ENCODE measurements at places on chromosomes 3 and 15. TPM values are rescaled to one million over a fixed set of nuclear protein-coding genes. Genes with fewer than 3 reads are reported as not detected.
A peak's percentile ranks its signal among the peaks of the same experiment; 100 is the strongest.

DNA sequence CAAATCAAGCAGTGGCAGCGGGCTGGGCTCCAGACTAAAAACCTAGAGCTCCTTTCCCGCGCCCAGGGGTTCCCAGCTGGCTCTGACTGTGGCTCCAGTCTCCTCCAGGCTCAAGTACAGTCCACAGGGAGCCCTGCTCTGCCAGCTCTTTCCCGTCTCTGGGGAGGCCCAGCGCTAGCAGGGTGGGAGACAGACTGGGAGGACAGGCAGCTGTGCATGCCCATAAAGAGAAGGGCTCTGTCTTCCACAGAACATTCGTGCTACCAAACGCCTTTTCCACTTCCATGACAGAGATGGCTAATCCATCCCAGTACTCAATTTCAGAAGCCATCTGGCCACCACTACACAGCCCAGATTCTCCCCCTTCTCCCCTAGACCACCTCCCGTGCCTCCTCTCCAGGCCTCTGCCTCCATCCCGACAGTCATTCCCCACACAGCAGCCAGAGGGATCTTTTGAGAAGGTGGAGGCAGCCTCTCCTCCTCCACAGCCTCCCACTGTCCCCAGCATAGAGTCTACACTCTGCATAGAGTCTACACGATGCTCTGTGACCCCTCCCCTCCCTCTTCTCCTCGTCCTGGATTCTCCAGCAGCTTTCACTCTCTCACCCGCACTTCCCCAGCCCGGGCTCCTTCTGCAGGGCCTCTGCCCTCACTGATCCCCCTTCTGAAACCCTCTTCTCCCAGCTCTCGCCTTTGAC is 6.8 kb upstream of the DUSP7 start:
- H3K36me3 ChIP-seq: no peaks in the 10 kb centered on the region
- H3K27ac ChIP-seq: no peak overlapping the region
- DNase-seq: no peak
- no peak overlapping the region for H3K4me3 ChIP-seq

- H3K36me3 ChIP-seq: peaks cover 2% of the 10 kb centered on the region
- no peaks in the 10 kb centered on the region for H3K27me3 ChIP-seq
- peak overlapping the region; percentile 34 for H3K4me3 ChIP-seq
- peak overlapping the region; percentile 95 for H3K27ac ChIP-seq
These were observed 18.0 kb downstream of the ZDHHC19 start for GRCh38 chr3:196193133-196193735.

DNA sequence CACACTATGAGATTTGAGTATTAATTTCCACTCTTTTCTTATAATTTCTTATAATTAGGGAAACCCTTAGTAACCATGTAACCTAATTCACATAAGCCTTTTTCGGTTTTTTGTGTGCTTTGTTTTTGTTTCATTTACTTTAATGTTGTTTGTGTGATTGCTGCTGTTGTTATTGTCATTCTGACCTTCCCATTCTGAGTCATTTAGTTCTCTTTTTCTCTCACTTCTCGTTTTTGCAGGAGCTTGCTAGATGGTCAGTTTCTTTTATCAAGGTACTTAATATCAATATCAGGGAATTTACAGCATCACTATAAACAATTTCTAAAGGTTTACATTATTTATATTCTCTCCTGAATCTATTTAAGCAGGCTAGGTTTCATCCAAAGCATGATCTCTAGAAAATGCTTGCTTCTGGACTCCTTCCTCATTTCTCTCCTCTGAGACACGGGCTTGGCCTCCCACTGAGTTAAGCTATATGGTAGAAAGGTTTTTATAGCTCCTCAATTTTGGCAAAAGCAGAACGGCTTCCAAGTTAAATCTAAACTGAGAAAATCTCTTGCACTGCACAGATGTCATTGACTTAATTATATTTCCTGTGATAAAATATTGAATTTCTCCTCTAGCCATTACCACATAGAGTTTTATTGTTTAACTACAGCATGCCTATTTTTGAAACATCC is 534.2 kb downstream of the NSUN3 start:
- no peak overlapping the region for H3K27ac ChIP-seq
- no peaks in the 10 kb centered on the region for H3K27me3 ChIP-seq
- DNase-seq: no peak
- H3K4me3 ChIP-seq: no peak overlapping the region

DNA sequence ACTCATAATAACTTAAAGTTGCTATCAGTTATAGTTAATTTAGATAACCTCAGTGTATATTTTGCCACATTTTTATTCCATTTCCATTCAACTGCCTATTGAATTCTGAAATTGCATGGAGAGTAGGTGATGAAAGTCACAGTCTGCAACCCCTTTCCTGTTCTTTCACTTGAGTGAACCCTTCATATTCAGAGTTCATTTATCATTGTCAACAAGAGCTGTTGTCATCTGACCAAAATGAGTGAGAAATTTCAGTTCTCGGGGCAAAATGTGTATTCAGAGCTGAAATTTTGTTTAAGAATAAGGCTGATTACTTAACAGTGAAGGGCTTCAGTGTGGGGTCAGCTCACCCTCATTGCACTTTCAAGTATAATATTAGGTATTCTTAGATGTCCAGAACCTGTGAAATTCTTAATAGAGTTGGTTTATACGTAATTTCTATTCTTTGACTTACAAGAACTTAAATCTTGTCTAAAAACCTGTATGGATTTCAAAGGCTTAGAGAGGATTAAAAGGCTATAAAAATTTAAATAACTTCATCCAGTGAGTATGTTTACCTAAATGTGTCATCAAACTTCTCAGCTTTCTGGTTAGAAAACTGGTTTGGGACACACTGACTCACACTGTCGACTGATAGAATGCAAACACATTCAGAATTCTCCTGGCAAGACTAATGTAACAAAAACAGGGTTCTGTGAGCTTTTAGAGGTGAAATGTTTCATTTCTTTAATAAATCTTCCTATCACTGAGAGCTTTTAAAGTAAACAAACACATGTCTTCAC is 92.2 kb downstream of the CMSS1 start:
- DNase-seq: no peak
- H3K4me1 ChIP-seq: no peaks in the 10 kb centered on the region
- H3K4me3 ChIP-seq: no peak overlapping the region

- no peak overlapping the region for H3K4me3 ChIP-seq
- H3K27ac ChIP-seq: no peak overlapping the region
- H3K36me3 ChIP-seq: peaks cover 78% of the 10 kb centered on the region
- no peaks in the 10 kb centered on the region for H3K27me3 ChIP-seq
- peaks cover 6% of the 10 kb centered on the region for H3K4me1 ChIP-seq
These were observed 92.6 kb downstream of the CHD2 start for GRCh38 chr15:92992720-92993119.

The CACNA2D2 gene
- total RNA-seq: 0.45 TPM

The ROPN1 gene
- not detected for total RNA-seq

Data from activated CD4-positive, alpha-beta memory T cell treated with anti-CD3 and anti-CD28 coated beads, Interleukin-2, amount 10 ng/mL, durations not matched to agents 7 days and 5 days (primary cell).